ENCODE measurements at places on chromosomes 5 and 9.

GRCh38 chr5:126394211-126394788, 28.9 kb upstream of the GRAMD2B start:
- peak; percentile 66 for ATAC-seq

GRCh38 chr5:146595088-146595487, 79.1 kb upstream of the GPR151 start:
- ATAC-seq = no peak

DNA sequence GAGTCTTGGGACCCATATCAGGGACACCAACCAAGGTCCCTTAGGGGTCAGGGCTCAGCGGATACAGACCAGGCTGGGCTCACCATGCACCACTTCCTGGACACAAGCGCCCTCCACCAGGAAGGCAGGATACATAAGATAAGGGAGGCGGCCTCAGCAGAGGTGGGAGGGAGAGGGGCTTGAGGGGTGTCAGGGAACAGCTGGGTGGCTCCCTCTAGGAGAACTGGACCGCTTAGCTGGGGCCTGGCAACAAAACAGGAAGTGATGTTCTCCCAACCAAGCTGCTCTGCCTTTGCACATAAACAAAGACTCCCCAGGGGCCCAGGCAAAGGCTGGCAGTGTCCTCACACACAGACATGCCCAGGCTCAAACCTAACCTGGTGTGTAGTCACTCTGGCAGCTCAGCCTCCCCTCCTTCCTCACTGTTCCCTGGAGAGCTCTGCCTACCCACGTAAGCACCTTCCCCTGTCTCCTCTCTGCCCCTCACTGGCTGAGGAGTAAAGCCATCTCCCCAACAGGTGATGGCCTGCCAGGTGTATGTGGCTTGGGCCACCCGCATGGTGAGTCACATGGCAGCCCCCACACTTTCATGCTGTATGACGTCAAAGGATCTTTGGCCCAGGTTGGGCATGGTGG, 5.8 kb upstream of the BICD2 start:
- ATAC-seq = no peak

GRCh38 chr5:149667084-149667828, 62.9 kb upstream of the PPARGC1B start:
- ATAC-seq = peak; percentile 64

DNA sequence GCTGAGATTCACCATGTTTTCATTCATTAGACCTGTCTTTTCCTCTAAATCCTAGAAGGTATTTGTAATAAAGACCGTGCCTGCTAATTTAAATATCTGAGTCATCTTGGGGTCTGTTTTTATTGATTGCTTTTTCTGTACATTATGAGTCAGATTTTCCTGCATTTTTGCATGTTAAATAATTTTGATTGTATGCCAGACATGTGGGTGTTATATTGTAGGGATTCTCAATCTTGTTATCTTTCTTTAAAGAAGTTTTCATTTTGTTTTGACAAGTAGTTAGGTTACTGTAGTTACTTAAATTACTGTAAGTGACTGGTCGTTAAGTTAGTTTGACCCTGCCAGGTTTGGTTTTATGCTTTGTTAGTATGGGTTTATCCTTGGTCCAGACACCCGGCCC, 35.1 kb downstream of the EXOSC2 start:
- no peak for ATAC-seq

DNA sequence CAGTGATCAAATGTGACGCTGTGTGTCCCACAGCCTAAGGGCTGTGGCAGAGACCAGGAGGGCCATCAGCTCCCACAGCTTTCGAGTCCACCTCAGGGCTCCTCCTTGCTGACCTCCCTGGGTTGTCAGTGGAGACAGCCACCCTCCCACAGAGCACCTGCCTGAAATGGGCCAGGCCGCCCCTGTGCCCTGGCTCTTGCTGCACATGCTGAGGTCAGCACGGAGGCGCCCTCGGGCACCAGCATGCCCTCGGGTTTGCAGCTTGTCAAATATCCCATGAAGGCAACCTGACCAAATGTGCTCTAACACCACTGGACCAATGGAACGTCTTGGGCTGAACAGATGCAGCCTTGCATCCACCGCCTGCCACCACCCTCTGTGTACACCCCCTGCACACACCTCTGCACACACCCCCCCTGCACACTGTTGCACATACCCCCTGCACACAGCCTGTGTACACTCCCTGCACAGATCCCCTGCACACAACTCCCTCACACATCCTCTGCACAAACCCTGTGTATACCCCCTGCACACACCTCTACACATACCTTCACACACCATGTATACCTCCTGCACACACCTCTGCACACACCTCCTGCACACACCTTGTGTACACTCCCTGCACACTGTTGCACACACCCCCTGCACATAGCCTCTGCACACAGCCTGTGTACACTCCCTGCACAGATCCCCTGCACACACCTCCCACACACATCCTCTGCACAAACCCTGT, 2.0 kb upstream of the CEP72 start:
- ATAC-seq = no peak

DNA sequence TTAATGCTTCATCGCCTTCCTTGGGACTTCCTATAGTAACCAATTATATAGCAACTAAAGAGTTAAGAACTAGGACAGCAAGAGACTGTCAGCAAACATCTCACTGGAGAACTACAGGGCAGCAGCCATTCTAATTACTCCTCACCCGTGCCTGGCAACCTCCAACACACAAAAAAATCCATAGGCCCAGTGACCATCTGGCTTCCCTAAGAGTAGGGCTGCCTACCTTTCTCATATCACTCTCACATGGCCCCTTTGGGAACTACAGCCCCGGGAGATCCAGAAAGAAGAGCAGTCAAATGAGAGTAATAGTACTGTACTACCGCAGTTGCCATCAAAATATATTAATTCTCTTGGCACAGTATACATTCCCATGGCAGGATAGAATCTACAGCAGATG, 5.7 kb downstream of the DCAF10 start:
- no peak for ATAC-seq

DNA sequence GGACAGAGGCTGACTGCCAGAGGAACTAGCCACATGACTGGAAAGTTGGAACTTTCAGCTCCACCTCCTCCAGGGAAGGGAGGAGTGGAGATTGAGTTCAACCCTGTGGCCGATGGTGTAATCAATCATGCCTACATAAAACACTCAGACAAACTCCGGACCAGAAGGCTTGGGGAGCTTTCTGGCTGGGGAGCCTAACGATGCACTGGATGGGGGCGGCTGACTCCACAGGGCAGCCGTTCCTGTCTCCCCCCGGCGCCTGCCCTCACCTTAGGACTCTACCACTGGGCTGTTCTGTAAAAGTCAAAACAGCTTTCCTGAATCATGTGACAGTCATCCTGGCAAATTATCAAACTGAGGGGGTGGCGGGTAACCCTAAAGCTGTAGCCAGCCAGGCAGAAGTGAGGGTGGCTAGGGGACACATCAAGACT, 58.0 kb downstream of the GOLM1 start:
- no peak for ATAC-seq

GRCh38 chr9:81108821-81109220, 580.5 kb downstream of the TLE1 start:
- ATAC-seq = no peak

GRCh38 chr5:164376843-164377242, 871.4 kb downstream of the MAT2B start:
- no peak for ATAC-seq

Measured in SK-N-SH treated with all-trans-retinoic acid at 6 μM for 48 hours (cell line).